ENCODE measurements at places on chromosomes 2 and 18.

GRCh38 chr2:163859951-163860350, 124.1 kb upstream of the FIGN start:
- no peak for DNase-seq

DNA sequence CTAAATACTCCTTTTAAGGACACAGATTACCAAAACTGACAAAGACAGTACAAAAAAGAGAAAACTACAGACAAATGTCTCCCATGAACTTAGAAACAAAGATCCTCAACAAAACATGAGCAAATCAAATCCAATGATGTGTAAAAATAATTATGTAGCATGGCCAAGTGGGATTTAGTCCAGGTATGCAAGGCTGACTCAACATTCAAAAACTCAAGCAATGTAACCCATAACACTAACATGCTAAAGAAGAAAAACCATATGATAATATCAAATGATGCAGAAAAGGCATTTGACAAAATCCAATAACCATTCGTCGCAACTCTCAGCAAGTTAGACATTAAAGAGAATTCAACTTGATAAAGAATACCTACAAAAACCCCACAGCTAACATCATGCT, 239.0 kb upstream of the KLHL29 start:
- no peak for DNase-seq

GRCh38 chr2:100407073-100407472, 10.4 kb downstream of the CHST10 start:
- no peak for DNase-seq

DNA sequence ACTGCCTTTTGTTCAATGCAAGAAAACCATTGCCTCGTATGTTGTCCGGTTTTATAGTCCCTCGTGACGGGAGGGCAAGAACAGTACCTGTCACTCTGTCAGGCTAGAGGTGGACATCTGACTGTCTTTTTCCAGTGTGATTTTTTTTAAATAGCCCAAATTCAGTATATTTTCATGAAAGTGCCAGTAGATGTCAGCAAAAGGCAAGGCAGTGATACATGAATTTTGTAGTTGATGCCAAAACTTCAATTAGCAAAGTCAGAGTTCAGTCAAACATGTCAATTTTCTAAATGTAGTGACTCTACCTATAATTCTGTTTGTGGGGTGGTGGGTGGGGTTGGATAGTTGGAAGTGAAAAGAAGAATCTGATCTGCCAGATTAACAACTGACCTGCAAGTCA, 296.0 kb upstream of the MC4R start:
- DNase-seq = no peak

- DNase-seq = no peak
Observed at GRCh38 chr2:178119179-178119922, 7.1 kb downstream of the RBM45 start.

GRCh38 chr2:162261032-162261945, 18.0 kb upstream of the FAP start:
- peak; percentile 20 for DNase-seq

GRCh38 chr2:55879976-55880375, 43.6 kb downstream of the EFEMP1 start:
- DNase-seq = no peak

DNA sequence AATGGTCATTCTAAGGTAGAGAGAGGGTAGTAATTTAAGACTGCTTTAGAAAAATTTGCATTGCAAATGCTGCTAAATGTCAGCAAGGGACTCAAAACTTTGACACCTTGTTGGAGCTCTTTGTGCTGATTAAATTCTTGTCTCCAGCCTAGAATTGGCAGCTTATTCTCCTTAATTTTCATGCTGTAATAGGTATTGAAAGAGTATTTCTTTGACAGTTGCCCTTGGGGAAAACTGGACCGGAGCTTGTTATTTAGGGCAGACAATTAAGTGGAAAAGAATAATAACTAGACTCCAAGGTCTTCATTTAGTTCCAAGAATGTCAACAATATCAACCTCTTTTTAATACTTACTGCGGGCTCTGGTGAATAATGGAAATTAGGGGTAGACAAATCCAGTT, 264.0 kb downstream of the TPGS2 start:
- no peak for DNase-seq

GRCh38 chr2:1634681-1635341, 109.5 kb downstream of the PXDN start:
- no peak for DNase-seq

DNA sequence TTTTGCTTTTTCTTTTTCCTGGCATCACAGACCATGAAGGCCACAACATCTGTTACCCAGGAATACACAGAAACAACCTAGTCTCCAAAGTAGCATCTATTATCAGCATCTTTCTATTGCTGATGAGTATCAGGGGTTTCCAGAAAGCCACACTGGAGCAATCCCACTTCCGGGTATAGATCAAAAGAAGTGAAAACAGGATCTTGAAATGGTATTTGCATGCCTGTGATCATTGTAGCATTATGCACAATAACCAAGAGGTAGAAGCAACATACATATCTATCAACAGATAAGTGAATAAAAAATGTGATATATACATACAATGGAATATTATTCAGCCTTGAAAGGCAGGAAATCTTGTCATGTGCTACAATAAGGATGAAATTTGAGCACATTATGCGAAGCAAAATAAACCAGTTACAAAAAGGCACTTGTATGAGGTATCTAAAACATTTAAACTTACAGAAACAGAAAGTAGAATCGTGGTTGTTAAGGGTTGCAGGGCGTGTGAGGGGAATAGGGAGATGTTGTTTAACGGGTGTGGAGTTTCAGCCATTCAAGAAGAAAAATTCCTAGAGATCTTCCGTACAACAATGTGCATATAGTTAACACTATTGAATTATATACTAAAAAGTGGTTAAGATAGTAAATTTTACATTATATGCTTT, 115.1 kb downstream of the KCNE4 start:
- DNase-seq = no peak

DNA sequence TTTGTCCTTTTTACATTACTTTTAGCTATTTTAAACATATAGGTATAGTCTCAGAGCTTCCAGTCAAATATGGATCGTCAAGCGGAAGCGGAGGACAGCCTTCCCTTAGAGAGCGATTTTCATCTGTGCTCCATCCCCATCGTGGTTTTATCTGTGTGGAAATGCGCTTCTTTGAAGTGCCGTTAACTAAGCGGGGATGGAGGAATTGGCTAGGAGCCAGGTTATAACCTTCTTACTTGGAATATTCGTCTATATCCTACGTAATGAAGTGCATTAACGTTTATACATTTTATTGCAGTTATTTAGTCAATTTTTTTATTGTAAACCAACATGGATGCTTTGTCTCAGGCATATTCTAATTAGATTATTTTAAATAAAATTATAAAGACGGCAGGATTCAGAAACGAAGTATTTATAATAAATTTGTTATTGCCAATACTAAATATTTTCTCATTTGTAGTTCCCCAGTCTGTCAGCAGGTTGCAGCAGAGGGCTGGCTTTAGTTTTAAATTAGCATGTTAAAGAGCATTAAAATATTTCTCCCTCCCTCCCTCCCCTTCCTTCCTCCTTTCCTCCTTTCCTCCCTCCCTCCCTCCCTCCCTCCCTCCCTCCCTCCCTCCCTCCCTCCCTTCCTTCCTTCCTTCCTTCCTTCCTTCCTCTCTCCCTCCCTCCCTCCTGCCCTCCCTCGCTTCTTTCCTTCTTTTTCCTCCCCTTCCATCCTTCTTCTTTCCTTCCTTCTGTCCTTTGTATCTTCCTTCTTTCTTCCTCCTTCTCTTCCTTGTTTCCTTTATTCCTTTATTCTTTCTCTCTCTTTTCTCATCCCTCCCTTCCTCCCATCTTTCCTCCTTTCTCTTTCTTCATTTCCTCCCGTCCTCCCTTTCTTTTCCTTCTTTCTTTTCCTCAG, 80.6 kb upstream of the DOCK10 start:
- no peak for DNase-seq

GRCh38 chr2:70261501-70261900, 3.6 kb downstream of the PCYOX1 start:
- DNase-seq = no peak

DNA sequence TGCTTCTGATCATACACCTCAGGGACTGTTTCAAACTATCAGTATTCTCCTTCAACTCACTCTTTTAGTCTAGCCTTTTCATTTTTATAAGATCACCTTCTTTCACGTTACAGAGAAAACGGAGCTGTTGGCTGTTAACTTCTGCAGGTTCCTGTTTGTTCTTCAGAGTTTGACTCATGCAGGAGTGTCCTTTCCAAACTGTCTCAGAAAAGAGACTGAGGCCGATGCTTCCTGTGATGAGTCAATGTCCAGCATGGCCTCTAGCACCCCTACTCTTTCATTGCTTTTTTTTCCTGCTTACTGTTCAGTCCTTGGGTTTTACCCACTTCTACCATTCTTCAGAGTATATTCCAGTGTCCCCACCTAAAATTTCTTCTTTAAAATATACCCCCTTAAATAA, 240.8 kb upstream of the RGPD4 start:
- DNase-seq = no peak

GRCh38 chr18:3665780-3666525, 216.0 kb downstream of the TGIF1 start:
- peak; percentile 71 for DNase-seq

GRCh38 chr18:40019797-40020392, 1935.1 kb upstream of the PIK3C3 start:
- no peak for DNase-seq

- no peak for DNase-seq
Observed at GRCh38 chr2:136962105-136962725, 196.9 kb downstream of the THSD7B start.

- DNase-seq = no peak
Observed at GRCh38 chr2:5140347-5140746, 551.8 kb upstream of the SOX11 start.
